ENCODE measurements at places on chromosomes 5 and 9.
A peak's percentile ranks its signal among the peaks of the same experiment; 100 is the strongest.

DNA sequence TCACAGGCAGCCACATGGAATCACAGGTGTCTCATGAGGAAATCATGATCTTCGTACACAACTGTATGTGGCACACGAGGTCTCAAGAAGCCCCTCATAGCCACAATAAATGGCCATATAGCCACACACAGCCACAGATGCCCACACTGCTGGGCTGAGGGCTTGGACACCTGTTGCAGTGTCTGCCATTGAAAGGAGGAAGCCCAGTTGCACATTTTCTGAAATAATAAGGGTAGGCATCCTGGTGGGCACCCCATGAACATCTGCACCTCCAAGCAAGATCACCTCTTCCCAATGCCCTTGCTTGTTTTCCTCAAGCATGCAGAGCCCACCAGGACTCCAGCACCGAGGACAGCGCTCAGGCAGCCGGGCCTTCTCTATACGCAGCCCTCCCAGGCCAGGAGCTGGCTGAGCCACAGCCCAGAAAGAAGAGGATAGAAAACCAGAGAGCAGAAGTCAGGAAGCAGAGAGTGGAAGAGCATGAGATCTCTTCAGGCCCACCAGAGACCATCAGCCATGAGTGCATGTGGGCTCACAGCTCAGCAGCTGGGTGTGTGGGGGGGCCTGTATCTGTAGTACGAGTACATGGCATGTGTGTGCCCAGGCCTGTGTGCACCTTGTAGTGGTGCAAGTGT lies 1.0 kb upstream of the ACSL6 start:
- peak; percentile 27 for DNase-seq

DNA sequence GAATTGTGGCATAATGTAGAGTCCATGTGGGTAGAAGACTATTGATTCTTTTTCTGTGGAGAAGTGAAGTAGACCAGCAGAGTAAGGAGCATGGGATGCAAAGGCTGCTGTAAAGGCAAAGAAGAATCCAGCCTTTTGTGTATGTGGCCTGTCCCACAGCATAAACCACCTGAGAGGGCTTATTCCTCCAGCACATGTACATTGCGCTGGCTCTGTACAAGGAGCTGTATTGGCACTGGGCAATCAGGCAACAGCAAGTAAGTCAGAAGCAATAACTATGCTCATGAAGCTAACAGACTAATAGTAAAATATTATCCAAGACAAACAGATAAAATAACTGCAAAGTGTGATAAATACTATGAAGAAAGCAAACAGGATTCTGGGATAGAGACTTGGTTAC lies 86.2 kb downstream of the LURAP1L start:
- DNase-seq = no peak

DNA sequence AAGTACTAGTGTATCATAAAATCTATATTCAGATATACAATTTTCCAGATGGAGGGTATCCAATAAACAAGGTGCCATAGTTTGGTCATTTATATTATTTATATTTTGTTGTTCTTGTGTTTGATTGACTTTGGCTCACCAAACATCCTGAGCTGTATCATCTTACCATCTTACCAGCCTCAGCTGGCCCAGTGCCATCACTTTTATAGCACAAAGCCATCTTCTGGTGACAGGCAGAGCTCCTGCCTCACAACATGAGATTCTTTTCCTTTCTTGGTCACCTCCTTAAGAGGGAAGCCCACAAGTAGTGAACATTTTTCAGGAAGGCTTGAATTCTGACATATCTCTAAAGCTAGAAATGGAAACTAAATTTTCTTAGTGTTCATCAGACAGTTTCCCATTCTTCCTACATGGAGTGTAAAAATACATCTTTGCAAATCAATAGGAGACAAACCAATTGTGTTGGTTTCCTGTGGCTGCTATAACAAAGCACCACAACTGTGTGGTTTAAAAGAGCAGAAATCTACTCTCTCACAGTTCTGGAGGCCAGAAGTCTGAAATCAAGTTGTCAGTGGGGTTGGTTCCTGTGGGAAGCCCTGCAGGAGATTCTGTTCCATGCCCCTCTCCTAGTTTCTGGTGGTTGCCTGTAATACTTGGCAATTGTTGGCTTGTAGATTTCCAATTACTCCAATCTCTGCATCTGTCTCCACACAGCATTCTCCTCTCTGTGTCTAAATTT lies 341.8 kb downstream of the MAN2A1 start:
- no peak for DNase-seq

GRCh38 chr9:95053611-95054570 lies 263.6 kb downstream of the FANCC start:
- no peak for DNase-seq

DNA sequence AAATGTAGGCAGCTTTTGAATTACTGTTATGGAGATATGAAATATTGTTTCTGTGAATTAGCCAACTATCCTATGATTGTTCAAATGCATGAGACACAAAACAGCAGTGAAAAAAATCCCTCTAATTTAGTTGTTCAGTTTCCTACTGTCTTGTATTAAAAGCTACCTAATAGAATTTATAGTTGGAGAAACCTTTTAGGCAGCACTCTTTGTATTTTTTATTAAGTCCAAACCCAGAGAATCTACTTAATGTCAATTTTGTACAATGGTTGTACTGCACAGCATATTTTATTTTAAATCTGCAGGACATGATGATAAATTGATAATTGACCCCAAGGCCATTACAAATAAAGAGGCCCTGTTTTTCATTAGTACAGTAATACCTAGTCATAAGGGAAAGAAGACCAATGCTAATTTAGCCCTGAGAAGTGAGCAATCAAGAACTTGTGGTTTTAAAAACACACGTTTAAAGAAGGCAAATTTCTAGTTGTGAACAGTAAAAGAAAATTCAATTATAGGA lies 607.5 kb downstream of the ISL1 start:
- no peak for DNase-seq

DNA sequence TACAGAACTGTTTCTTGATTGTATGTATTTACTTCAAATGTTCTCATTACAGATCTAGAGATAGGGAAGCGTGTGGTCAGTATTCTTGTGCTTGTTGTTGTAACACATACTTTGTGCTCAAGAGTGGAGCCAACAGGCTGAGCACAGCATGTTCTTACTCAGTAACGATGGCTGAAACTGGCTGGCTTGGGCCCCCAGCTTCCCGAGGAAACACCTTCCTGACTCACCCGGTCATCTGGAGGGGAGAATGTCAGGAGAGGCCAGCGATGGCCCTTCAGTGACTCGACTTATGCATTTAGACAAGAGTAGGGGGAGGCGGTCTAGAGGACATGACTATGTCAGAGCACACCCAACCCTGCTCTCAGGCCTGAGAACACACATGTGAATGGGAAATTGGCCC lies 25.6 kb downstream of the ZNF474 start:
- no peak for DNase-seq

- DNase-seq = peak; percentile 61
Observed at GRCh38 chr5:74865804-74866595, at the start of gene FAM169A. FAM169A (minus strand) TSS chr5:74866387; CDS start chr5:74841676, 24,711 bp downstream.

GRCh38 chr9:108553111-108553635 lies 302.6 kb downstream of the ACTL7B start:
- DNase-seq = no peak

- DNase-seq = no peak
Observed at GRCh38 chr5:66617226-66617861, 21.2 kb downstream of the MAST4 start.

DNA sequence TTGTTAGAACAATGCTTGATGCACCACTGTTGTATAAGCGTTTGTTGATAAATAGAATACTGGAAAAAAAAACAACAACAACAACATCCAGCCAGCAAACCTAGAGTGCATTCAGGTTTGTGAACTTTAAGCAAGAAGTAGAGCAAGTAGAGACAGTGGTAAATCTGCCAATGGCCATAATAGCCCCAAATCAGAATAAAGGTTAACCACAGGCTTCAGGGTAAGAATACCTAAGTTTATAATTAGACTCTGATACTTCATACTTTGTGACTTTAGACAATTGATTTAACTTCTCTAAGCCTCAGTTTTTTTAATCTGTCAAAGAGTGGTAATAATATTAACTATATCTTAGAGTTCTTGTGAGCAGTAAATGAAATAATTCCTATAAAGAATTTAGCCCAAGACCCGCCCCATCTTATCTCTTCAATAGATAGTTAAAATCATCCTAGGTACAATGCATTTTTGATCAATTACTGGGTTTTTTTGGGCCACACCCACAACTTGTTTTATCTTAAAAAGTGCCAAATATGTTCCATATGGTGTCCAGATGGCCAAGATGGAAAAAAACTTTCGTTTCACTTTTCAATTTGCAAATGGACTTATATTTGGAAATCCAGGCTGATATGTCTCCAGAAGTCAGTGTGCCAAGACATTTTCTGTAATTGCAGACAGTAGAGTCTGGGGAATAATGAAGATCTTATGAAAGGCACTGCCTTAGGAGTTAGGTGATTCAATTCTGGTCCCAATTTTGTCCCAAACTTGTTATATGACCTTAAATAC lies 24.5 kb upstream of the DPYSL3 start:
- DNase-seq = no peak

- DNase-seq = peak; percentile 88
Observed at GRCh38 chr9:137067860-137068538, 2.4 kb downstream of the SAPCD2 start.

GRCh38 chr9:83011611-83012010 lies 51.3 kb downstream of the RASEF start:
- DNase-seq = no peak
